ENCODE measurements at places on chromosomes 1 and 21.

DNA sequence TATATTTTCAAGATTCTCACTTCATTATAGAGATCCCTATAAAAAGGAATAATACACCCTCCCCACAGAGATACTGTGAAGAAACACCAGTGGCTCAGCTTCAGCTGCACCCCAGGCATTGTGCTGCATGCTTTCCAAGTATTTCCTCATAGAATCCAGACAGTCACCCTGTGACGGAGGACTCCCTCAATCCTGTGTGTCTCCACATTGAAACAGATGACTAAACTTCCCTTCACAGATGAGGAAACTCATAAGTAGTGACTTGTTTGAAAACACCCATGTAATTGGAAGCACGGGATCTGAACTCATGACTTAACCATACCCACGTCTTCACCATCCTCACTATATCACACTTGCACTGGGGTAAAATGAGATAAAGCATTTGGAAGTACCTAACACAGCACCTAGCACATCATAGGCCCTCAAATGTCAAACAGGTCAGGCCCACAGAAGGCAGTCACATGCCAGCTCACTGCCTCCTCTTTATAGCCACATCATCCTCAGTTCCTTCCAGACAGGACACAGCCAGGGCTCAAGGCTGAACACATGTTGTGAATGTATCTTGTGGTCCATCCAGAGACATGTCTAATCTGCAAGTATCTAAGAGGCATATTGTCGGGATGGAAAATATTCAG, 55.2 kb downstream of the GPR161 start:
- no peak for DNase-seq

DNA sequence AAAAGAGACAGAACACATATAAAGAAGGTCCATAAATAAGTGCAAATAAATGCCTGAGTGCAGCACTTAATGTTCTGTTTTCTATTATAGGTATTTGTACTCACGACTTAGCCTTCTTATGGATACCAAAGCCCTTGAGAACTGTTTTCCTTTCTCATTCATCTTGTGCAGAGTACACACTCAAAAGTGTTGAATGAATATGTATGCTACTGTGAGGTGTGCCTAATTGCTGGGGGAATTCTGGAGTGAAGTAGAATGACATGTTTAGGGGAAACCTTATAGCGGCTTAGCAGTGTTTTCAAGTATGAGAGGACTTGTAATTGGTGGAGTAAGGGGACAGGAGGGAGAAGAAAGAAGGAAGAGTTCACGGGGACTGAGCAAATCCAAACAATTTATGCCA, 157.6 kb downstream of the CACNA1E start:
- no peak for DNase-seq

- no peak for DNase-seq
Observed at GRCh38 chr1:107810291-107810951, 154.6 kb downstream of the VAV3 start.

- no peak for DNase-seq
Observed at GRCh38 chr1:223136086-223136485, 7.0 kb downstream of the TLR5 start.

GRCh38 chr1:36349839-36350238, 26.4 kb upstream of the EVA1B start:
- DNase-seq = no peak

DNA sequence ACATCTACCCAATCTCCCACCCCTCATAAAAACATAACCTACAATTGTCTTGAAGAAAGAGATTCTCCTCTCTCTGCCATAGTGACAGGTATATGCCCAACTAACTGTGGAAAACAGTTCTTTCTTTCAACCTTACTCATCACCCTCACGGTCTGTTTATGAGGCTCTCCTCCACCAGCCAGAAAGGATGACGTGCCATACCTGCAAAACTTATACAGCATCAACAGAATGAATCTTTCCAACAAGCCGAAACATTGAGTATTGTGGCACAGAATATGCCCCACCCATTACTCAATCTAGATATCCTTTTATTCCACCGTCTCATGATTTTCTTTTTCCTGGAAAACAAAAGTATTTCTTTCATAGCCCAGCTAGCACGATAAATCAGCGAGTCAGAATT, 55.7 kb downstream of the RBM11 start:
- no peak for DNase-seq

- DNase-seq = no peak
Observed at GRCh38 chr1:207205614-207206061, 101.6 kb downstream of the C4BPA start.

DNA sequence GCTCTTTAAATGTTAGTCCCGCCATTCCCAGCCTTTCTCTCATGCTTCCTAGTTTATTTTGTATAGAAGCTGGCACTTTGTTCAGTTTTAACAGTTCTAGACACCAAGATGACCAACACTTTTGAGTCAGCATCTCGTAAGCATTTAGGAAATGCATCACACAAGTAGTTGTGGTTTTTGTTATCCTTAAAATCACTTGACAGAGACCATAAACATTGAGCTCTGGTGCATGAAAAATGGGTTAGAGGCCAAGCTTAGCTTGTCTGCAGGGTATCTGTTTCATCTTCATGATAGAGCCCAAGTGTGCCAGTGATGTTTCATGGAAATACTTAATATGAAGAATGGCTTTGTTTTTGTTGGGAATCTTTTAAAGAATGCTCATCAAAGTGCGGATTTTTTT, 159.7 kb downstream of the DISP1 start:
- no peak for DNase-seq

DNA sequence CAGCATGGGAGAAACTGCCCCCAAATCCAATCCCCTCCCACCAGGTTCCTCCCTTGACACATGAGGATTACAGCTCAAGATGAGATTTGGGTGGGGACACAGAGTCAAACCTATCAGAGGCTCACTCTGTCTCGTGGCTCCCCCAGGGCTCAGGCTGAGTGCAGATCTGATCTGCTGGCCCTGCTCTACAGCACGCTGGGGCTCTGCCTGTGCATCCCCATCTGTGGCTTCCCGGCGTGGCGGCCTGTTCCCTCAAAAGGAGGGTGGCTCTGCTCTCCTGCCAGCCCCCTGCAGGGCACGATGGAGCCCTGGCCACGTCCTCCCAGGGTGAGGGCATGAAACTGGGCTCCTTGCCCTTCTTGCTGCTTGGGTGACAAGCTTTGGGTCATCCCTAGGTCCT, 19.8 kb upstream of the SMYD3 start:
- no peak for DNase-seq

DNA sequence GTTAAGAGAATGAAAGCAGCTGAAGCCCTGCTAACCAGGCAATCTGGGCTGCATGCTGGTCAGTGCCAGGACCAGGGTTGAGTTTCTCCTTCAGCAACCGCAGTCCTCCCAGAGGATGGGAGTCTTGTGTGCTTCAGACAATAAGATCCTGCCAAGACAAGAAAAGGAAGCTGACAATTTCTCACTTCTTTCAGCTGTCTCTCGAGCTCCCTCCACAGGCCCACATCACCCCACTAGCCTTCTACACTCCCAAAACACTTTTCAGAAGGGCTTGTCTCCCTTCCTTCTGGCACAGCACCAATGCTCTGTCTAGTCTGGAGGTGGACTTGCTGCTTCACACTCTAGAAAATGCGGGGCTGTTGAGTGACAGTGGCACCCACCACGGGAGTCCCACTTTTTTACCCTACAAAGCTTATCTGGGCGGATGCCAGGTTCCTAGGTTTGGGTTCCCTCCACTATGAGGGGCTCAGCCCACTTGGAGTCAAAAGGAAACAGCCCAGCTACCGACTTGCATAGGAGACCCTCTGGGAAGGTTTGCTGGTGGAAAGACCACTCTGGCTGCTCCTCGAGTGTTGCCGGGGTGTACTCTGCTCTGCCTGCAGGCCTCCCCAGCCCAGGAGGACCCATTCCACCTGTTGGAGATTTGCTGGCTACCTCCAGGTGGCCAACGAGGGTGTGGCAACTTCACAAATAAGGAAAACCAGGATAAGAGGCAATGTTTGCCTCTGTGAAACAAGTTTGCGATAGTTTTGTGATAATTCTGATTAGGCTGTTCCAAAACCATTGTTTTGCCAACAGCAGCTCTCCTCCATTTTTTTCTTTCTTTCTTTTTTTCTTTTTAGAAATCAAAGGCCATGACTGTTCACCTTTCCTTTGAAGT, 68.9 kb downstream of the TENT5C start:
- no peak for DNase-seq

DNA sequence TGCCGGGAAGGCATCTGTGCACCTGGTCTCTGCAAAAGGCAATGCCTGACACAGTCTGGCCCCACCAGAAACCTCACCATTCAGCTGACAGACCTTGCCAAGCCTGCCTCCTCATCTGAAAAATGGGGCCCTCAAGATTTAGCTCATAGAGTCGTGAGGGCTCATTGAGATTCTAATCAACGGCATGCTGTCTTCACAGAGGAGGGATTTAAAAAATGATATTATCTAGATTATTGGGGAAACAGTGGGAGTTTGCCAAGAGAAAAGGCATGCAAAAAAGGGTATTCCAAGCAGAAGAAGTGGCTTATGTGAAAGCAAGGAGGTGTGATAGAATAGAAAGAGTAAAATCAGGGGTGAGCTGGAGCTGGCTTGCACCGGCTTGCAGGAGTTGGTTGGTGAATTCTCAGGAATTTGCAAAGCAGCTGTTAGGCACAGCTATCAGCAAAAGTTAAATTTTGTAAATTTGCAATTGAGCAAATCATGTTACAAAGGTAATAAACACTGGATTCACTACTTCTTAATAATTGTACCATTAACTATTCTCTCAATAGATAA, 91.7 kb upstream of the WNT4 start:
- no peak for DNase-seq

DNA sequence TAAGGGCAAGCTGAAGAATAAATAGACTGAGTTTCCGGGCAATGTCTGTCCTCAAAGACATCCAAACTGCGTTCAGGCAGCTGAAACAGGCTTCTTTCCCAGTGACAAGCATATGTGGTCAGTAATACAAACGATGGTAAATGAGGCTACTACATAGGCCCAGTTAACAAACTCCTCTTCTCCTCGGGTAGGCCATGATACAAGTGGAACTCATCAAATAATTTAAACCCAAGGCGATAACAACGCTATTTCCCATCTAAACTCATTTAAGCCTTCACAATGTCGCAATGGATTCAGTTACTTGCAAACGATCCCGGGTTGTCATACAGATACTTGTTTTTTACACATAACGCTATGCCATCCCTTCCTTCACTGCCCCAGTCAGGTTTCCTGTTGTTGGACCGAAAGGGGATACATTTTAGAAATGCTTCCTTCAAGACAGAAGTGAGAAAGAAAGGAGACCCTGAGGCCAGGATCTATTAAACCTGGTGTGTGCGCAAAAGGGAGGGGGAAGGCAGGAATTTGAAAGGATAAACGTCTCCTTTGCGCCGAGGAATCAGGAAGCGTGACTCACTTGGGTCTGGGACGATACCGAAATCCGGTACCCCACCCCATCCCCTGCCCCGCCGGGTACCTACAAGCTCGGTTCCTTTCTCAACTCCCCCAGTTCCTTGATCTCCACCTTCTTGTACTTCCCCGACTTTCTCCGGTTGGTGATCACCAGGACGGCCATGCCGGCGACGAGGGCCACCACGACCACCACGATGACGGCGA, 1.3 kb downstream of the TACSTD2 start:
- no peak for DNase-seq

DNA sequence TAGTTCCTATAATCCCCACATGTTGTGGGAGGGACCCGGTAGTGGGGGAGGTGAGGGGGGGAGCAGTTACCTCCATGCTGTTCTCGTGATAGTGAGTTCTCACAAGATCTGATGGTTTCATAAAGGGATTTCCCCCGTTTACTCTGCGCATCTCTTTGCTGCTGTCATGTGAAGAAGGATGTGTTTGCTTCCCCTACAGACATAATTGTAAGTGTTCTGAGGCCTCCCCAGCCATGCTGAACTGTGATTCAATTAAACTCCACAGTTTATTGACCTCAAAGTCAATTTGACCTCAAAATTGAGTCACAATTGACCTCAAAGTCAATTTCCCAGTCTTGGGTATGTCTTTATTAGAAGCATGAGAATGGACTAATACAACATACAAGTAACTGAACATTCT, 19.7 kb downstream of the DPH5 start:
- DNase-seq = no peak

DNA sequence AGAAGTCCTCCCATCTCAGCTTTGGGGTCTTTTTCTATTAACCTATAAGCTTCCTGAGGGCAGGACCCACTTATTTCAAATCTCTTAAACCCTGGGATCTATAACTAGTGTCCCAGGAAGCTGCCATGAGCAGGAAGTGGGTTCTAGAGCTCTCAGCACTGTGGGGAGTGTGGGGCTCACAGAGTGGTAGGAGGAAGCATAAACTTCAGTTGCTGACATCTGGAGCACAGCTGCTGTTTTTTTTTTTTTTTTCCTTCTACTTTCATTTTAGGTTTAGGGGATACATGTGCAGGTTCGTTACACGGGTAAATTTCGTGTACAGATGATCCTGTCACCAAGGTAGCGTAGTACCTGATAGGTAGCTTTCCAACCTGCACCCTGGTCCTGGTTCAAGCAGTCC, 59.3 kb downstream of the AK4 start:
- no peak for DNase-seq

- DNase-seq = no peak
Observed at GRCh38 chr1:66276218-66276617, 257.7 kb upstream of the SGIP1 start.

- DNase-seq = no peak
Observed at GRCh38 chr1:206445116-206445515, 25.2 kb upstream of the IKBKE start.

DNA sequence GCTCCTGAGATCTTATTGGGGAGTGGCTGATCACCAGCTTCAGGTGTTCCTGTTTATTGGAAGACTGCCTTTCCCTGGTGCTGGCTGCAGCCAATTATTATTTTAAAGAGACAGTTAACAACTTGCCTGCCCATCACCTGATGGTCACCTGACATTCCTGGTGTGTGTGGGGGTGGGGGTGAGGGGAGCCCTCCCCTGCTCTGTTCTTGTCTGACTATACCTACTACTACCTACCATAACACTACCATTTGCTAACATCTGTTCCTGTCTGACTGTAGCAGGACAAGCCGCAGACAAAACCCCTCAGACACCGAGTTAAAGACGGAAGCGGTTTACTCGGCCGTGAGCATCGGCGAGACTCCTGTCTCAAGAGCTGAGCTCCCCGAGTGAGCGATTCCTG, 54.9 kb upstream of the NBPF3 start:
- DNase-seq = no peak

DNA sequence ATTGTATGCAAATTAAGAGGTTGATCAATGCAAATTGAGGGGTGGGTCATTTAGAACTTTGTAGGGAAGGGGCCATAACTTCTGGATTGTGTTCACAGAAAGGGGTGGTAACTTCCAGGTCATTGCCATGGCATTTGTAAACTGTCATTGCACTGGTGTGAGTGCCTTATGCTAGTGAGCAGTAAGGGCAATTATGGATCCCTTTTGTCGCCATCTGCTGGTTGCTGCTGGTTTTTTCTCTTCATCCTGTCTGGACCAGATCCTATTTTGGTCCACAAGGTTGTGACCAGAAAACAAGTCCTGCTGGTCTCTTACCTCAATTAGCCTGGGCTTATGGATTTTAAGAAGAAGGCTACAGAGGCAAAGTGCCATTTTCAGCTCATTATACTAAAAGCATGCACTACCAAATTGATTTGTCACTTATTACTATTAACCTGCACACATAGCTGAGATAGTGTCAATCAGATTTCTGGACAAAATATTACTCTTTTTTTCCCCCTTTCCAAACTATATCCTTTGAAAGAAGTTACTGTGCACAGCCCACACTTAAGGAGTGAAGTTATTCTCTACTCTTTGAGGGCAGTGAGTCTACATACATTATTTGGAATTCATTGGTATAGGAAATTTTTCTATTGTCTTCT, 196.2 kb downstream of the ZC3H11B start:
- no peak for DNase-seq

- DNase-seq = no peak
Observed at GRCh38 chr1:76336931-76337371, 262.4 kb downstream of the ST6GALNAC3 start.

Data from NCI-H1436 treated with DMSO at 0.1 percent for 48 hours (cell line).